ENCODE measurements at places on chromosomes 6 and 20. TPM values are rescaled to one million over a fixed set of nuclear protein-coding genes. Genes with fewer than 3 reads are reported as not detected.

Gene GATA5
- total RNA-seq = 18.1 TPM

Gene NHSL1
- total RNA-seq = 53.0 TPM

Gene DEFB118
- total RNA-seq = not detected

Gene THBD
- 13.1 TPM for total RNA-seq

Gene TUBB2B
- total RNA-seq = 1.0 TPM

Gene PRSS35
- 0.12 TPM for total RNA-seq

Gene AGER
- total RNA-seq = 3.0 TPM

Gene CST4
- total RNA-seq = not detected

Gene FNDC11
- 0.15 TPM for total RNA-seq

Gene LPA
- not detected for total RNA-seq

Gene PHACTR1
- 124 TPM for total RNA-seq

Gene MOXD1
- 3.5 TPM for total RNA-seq

Gene BPIFA2
- not detected for total RNA-seq

Gene MLIP
- 436 TPM for total RNA-seq

Gene BRPF3
- 23.5 TPM for total RNA-seq

Gene THBS2
- total RNA-seq = 10.7 TPM

Data from left ventricle myocardium superior (tissue), 1 donor.